ENCODE measurements at places on chromosomes 1 and 21.

DNA sequence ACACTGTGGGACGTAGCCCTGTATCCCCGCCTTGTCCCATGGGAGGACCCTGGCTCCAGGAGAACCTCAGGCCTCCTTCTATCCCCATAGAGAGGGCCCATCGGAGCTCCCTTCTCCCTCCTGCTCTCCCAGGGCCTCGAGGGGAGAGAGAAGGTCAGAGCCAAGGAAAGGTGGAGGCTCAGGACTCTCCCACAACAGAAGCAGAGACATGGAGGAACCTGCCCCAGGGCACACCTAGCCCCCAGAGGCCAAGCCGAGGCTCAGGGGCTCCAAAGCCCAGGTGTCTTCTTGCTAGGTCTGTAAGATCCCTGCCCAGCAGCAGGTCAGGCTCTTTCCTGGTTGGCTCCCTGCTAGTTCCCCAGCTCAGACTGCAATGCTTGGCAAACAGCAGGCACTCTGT lies 34.4 kb upstream of the ARF1 start:
- DNase-seq = no peak

DNA sequence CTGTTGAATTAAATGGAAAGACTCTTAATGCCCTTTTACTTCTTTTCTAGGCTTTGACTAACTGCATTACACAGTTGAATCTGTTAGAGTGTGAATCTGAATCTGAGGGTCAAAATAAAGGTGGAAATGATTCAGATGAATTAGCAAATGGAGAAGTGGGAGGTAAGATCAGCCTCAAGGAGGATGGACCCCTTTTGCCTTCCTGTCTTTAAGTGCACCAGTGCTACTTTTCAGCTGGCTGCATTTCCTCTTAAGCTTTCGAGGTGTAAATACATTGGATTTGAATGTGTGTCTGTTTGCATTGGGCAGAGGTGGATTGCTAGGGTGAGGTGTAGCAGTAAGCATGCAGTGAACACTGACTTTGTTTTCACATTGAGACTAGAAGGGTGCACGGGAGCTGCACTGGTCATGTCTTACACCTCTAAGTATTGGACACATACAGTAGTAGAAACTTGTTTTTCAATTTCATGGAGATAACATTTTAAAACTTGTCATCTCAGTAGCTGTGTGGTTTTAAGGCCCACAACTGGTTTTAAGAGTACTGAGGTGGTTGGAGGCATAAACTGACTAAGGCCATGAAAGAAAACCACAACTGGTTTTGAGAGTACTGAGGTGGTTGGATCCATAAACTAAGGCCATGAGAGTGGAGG lies 35.4 kb downstream of the MIA3 start:
- DNase-seq = no peak

GRCh38 chr1:117534995-117535467 lies 70.8 kb upstream of the TENT5C start:
- no peak for DNase-seq

GRCh38 chr1:203676455-203676854 lies 49.8 kb downstream of the ATP2B4 start:
- DNase-seq = no peak

GRCh38 chr1:183505454-183506089 lies 33.3 kb downstream of the SMG7 start:
- DNase-seq = no peak

GRCh38 chr1:227785094-227785804 lies 30.2 kb upstream of the PRSS38 start:
- no peak for DNase-seq

DNA sequence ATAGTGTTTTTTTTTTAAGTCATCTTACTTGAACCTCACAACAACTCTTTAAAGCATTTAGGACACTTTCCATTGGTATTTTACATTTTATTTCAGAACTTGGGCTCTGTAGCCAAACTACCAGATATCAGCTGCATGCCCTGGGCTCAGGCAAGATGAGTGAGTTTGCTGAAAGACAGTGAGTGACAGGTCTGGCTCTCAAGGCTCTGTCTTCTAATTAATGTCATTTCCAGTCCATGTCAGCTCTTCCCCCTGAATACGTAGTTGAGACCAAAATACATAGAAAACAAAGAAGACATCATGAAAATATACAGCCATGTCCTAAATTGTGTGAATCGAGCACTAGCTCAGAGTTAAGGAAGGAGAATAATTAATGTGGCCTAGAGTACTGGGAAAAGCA lies 39.7 kb downstream of the PRRX1 start:
- DNase-seq = no peak

DNA sequence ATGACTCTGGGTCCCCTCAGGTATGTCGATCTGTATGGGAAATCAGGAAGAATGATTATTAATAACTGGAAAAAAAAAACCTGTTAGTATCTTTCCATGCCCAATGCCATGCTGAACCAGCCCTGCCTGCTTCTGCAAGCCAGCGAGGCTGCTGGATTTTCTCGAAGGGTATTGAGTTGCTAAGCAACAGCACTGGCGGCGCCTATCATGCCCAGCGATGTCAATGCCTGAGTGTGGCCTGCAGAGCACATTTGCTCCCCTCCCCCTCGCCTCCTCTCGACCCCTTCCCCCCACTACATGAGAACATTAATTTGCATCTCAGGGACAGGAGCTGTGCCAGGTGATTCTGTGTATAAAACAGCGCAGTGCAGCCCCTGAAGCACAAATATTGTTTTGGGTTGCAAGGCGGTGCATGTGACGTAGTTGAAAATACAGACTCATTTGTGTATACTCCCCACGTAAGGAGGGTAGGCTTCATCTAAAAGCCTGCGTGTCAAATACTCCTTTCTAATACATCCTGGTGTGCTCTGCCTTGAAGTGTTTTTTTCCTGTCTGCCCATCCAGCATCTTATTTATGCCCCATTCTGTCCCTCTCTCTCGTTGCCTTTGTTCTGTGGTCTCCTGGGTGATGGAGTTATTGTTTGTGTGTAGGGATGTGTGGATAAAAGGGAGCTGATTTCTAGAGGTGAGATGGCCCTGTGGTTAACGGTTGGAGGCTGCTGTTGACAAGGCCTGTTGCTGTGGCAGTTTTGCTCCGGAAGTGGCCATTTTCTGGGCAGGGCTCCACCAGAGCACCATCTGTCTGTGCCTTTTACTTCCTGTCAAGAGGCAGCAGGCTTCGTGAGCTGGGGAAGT lies 32.7 kb upstream of the ATP5PO start:
- peak; percentile 76 for DNase-seq

GRCh38 chr1:151546011-151546925 lies 6.2 kb downstream of the TUFT1 start:
- no peak for DNase-seq

DNA sequence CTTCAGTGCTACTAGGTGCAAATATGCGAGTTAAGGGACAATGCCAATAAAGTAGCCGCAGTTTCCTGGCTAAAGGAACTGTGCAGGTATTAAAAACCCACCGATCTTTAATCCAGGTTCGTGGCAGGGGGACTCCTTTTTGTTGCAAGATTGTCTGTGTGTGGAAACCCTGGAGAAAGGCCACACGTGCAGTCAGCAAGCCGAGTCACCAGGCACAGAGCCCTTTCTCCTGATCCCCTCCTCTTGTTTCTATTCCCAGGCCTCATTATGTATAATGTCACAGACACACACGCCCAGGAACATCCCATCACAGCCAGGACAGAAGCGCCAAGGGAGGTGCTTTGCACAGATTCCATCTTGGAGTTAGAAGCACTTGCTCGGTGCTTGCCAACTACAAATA lies 528.9 kb downstream of the KIF26B start:
- no peak for DNase-seq

DNA sequence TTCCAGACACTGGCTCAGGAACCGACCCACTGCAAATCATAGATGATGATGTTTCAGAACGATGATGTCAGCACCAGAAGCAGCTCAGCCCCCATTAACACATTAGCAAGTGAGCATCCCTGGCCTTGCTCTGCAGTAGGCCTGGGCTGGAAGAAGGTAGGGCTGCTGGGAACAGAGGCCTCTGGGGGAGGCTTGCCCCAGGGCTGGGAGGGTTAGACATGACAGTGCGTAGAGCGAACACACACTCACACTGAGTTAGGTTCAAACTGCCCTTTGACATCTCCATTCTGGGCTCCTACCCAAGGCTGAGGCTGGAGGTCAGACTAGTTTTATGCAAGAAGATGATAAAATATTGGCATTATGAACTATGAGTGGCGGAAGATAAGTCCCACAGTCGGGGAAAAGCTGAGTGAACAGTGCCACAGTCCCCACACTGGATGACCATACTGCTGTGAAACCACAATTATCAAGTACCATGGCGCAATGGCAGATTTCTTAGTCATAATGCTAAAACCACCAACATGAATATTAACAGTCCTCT lies 91.1 kb downstream of the DMRTB1 start:
- peak; percentile 23 for DNase-seq

- no peak for DNase-seq
Measured at GRCh38 chr21:14923468-14923867, 141.3 kb downstream of the NRIP1 start.

DNA sequence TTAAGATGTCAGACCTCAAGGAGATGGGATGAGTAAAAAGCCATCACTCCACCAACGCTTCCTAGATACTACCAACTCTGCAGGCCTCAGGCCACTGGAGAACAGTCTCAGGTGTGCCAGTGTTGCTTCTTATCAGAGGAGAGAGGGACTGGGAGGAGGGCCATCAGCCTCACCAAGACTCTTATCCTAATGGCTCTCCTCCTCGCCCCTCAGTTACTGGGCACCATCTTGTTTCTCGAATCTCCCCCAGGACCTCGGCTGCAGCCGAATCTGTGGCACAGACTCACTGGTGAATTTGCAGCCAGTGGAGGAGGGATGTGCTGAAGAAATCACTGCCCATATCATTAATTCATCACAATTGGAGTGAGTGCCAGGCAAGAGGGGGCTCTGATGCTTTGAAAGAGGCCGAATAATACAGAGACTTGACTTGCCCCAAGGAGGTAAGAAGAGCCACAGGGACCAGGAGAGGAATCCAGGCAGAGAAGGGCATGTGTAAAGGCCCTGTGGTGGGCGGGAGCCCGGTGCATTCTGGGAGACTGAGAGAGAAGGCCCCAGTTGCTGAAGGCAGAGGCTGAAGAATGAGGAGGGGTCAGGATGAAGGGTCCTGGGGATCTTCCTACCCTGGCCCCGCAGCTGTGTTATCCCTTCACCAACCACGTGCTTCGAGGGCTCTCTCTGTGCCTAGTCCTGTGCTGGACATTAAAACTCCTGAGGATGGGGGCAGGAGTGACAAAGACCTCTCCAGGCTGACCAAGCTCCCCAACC lies 129.8 kb downstream of the PTPRU start:
- no peak for DNase-seq

All from tibial artery (tissue), 4 donors.